ENCODE measurements at places on chromosomes 1 and 21. TPM values are rescaled to one million over a fixed set of nuclear protein-coding genes. Genes with fewer than 3 reads are reported as not detected.

Gene MPZ
- 0.51 TPM for total RNA-seq

Gene ENSA
- total RNA-seq: 53.7 TPM

DNA sequence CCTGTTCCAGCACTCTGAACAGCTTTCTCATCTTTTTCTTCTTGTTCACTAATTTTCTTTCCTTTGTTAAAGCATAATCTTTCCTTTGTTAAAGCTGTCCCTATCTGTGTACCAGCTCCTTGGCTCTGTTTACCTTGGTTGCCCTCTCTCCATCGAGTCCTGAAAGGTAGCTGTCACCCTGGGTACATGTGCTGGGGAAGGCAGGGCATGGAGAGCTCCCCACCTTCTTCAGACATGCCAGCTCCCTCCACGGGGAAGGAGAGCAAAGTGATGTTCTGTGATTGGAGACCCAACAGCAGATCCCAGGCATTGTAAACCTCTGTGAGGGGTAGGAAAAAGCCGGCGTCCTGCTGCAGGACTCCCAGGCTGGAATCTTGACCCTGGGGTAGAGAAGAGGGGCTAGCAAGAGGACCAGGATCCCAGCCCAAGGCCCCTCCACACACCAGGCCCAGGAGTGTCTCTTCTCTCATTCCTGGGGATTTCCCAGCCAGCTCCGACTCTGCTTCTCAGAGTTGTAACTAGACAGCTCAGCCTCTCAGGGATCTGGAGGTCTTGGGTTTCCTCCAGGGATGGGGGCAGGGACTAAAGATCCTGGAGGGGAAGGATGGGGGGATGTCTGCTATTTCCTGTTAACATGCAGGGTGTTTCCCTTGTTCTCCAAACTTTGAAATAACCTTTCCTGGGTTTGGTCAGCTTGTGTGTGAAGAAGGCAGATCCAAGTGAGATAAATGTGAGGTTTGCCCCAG lies 34.4 kb downstream of the TMCC2 start:
- no peak overlapping the region for H3K27ac ChIP-seq
- DNase-seq: no peak
- no peaks in the 10 kb centered on the region for H3K36me3 ChIP-seq
- no peaks in the 10 kb centered on the region for H3K27me3 ChIP-seq

GRCh38 chr1:220457957-220458609 lies 69.9 kb upstream of the MARK1 start:
- no peaks in the 10 kb centered on the region for H3K4me1 ChIP-seq
- no peaks in the 10 kb centered on the region for H3K36me3 ChIP-seq
- H3K27me3 ChIP-seq: no peaks in the 10 kb centered on the region
- no peak overlapping the region for H3K4me3 ChIP-seq
- no peak overlapping the region for H3K27ac ChIP-seq

DNA sequence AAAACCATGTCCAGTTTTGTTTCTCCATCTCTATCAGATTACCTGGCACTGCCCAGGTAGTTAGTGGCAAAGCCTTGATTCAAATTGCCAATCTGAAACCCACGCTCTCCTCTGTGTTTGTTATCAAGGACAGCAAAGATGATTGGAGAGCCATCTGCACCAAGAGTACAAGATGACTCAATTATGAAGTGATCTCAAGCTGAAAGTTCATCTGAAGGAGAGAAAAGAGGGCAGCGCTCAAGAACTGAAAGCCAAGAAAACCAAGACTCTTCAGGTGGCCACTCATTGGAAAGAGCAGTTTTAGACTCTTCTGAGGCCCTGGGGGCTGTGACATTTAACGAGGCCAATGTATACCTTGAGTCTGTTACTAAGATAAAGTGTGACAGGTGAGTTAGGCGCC lies 13.8 kb downstream of the RXRG start:
- no peak overlapping the region for H3K27ac ChIP-seq
- no peak for DNase-seq
- no peaks in the 10 kb centered on the region for H3K36me3 ChIP-seq

GRCh38 chr1:39266269-39266668 lies 61.8 kb downstream of the MACF1 start:
- H3K4me3 ChIP-seq: no peak overlapping the region
- H3K36me3 ChIP-seq: peaks cover 2% of the 10 kb centered on the region
- H3K4me1 ChIP-seq: peaks cover 17% of the 10 kb centered on the region
- H3K27me3 ChIP-seq: no peaks in the 10 kb centered on the region
- H3K27ac ChIP-seq: no peak overlapping the region

GRCh38 chr1:64393790-64394189 lies 76.1 kb upstream of the CACHD1 start:
- H3K4me1 ChIP-seq: no peaks in the 10 kb centered on the region
- H3K27ac ChIP-seq: no peak overlapping the region

- H3K36me3 ChIP-seq: no peaks in the 10 kb centered on the region
- H3K27me3 ChIP-seq: no peaks in the 10 kb centered on the region
- H3K4me1 ChIP-seq: peaks cover 3% of the 10 kb centered on the region
- H3K4me3 ChIP-seq: peak overlapping the region; percentile 43
- DNase-seq: peak; percentile 46
Measured at GRCh38 chr1:83692524-83693381, 306.2 kb downstream of the TTLL7 start.

- DNase-seq: no peak
- H3K4me3 ChIP-seq: no peak overlapping the region
- H3K4me1 ChIP-seq: no peaks in the 10 kb centered on the region
- peaks cover 2% of the 10 kb centered on the region for H3K36me3 ChIP-seq
- no peak overlapping the region for H3K27ac ChIP-seq
- H3K27me3 ChIP-seq: no peaks in the 10 kb centered on the region
Measured at GRCh38 chr1:37922767-37923550, 23.9 kb downstream of the INPP5B start.

DNA sequence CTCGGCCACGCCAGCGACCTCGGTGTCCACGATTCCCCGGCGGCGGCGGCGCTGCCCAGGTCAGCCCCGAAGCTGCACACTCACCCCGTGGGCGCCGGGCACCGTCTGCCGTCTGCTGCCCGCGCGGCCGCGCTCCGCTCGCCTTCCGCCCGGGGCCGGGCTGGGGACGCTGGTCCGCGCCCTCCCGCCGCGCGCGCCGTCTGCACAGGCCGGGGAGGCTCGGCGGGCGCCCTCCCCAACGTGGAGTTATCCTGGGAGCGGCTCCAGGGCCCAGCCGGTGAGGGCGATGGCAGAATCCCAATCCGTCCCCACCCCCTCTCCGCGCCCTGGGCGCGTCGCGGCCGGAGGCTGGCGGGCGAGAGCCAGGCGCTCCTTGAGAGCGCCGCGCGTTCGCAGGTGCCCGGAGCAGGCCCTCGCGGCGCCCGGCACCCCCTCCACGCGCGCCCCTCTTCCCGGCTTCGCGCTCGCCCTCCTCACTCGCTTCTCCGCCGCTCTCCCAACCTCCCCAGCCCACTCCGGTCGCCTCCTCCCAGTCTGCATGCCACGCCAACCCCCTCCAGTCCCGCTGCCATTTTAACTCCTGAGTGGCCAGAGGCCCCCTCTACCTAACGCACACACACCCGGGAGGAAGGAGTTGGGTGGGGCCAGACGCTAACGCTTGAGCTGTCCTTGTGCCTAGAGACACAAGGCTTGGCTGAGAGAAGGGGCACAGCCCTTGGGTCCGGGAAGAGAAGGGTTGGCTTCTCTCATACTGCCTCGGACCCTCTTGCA lies at the start of gene LRRN2:
Gene LRRN2 (minus strand): TSS at position 503 of the 771 bp plus-strand sequence. CDS start 65,746 bp downstream, outside the sequence.
- DNase-seq: peak; percentile 30
- no peak within 1 kb of the TSS for H3K27ac ChIP-seq
- H3K36me3 ChIP-seq: no peaks in the 10 kb centered on the region
- peaks cover 46% of the 10 kb centered on the region for H3K27me3 ChIP-seq

DNA sequence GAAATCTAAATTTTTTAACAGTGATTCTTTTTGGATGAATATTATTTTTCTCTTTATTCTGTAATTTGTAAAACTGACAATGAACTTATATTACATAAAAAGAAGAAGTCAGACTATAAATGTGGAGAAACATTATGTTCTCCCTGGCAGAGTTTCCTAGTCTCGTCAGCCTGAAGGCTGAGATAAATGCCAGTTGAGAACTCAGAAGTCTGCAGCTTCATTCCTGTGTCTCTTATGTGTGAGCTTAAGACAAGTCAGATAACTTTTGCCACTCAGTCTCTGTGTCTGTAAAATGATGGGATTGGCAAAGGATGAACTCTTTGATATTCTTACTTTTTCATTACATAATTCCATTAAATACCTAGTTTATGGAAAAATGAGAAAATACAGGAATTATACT lies 568.8 kb upstream of the ZRANB2 start:
- H3K27me3 ChIP-seq: no peaks in the 10 kb centered on the region
- H3K4me3 ChIP-seq: no peak overlapping the region
- H3K27ac ChIP-seq: no peak overlapping the region
- no peak for DNase-seq
- no peaks in the 10 kb centered on the region for H3K36me3 ChIP-seq

Data from fibroblast of lung (primary cell).